ENCODE measurements at places on chromosomes 3 and 15. TPM values are rescaled to one million over a fixed set of nuclear protein-coding genes. Genes with fewer than 3 reads are reported as not detected.
A peak's percentile ranks its signal among the peaks of the same experiment; 100 is the strongest.

- DNase-seq = no peak
Measured at GRCh38 chr3:46946416-46946815, 30.1 kb downstream of the CCDC12 start.

GRCh38 chr15:25268166-25268565, 170.7 kb downstream of the UBE3A start:
- DNase-seq = no peak

- DNase-seq = no peak
Measured at GRCh38 chr3:31075471-31075870, 181.0 kb upstream of the GADL1 start.

GRCh38 chr3:97885931-97886824, 64.4 kb downstream of the CRYBG3 start:
- no peak for DNase-seq

GRCh38 chr3:98991393-98991792, 89.9 kb upstream of the DCBLD2 start:
- no peak for DNase-seq

DNA sequence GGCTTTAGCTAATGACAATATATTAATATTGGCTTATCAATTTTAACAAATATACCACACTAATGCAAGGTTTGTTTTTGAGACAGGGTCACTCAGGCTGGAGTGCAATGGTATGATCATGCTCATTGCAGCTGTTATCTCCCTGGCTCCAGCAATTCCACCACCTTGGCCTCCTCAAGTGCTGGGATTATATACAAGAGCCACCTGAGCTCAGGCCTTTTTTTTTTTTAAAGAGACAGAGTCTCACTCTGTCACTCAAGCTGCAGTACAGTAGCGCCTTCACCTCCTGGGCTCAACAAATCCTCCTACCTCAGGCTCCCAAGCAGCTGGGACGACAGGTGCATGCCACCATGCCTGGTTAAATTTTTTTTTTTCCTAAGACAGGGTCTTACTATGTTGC, 11.7 kb downstream of the DLG1 start:
- DNase-seq = no peak

DNA sequence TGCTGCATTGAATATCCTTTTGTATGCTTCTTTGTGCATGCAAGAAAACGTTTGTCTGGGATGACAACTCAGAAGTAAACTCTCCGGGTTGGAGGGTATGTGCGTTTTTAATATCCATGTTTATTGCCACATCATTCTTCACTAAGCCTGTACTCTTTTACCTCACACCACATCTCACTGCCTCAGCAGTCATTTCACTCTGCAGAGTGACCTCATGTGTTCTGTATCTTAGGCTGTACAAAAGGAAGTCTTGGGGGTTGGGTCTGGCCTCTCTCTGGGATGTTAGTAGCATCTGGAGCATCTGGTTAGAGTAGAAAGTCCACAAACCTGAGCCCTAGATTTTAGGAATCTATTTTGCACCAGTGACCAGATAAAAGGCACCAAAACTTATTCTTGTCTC, 16.1 kb downstream of the CACNA1D start:
- no peak for DNase-seq

- DNase-seq = no peak
Measured at GRCh38 chr3:49840388-49840787, 16.0 kb downstream of the TRAIP start.

DNA sequence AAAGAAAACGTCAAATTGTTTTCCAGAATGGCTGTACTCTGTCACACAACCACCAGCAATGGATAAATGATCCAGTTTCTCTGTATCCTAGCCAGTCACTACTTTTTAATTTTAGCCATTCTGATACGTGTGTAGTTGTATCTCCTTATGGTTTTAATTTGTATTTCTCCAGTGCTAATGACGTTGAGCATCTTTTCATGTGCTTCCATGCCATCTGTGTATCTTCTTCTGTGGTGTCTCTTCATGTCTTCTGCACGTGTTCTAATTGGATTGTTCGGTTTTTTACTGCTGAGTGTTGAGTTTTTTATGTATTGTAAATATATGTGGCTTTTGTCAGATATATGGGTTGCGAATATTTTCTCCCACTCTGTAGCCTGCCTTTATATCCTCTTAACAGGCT, 81.9 kb downstream of the SUMF1 start:
- no peak for DNase-seq

DNA sequence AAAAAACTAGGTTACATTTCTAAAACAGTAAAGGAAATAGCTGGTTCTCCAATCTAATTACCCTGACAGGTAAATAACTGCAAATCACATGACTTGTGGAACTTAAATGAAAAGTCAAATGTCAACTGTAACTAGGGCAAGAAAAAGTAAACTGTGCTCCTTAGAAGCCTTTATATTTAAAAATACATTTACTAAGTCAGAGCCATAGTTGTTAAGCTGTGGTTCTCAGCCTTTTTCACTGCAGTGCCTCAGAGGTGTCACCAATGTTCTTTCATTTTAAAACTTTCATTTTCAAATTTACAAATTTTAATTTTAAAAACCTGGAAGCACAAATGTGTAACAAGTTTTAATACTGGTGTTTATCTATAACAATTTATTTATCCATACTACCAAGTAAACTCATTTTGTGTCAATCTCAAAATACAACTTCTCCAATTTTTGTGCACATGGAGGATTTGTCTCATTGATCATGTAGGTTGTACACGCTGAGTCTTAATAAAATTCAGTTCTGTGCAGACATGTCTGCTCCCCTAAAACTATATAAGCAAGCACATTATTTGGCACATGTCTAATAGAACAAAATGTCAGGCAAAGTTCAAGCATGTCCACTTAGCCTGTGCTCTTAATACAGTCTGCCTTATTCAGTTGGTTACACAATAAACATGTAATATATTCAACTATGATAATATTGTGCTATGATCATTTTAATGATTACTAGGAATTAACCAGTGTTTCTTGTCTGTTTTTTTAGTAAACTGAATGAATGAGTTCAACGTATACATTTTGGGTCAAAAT, 70.4 kb downstream of the DLG1 start:
- no peak for DNase-seq

DNA sequence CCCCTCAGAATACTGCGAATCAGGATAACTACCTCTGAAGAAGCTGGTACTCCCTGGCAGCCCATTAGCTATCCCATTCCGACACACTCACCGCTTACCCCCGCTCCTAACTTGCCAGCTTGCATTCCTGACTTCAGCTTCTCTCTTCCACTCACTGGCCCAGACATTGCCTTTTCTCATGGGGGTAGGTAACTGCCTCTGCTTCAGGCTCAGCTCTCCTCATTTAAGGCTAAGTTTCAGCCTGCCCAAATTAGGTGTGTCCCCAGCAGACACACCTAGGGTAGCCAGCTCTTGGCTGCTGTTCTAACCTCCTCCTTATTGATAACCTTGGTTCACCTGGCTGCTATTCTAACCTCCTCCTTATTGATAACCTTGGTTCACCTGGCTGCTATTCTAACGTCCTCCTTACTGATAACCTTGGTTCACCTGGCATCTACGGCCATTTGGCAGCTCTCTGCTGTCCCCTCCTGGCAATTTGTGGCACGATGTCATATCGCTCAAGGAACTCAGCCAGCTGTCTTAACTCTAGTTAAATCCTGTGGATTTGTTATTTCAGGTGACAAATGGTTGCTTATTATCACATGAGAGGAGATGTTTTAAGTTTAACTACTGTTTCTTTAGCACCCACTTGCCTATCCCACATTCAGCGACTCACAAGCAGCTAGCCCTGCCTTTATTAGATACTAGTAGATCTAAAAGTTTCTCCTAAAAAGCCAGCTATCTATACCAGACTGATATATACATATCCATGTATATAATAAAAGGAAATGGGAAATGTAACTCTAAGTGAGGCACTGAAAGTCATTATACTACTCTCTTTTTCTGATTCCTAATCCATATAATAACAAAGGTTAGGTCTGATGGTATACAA, 106.5 kb upstream of the ACP3 start:
- DNase-seq = peak; percentile 48

DNA sequence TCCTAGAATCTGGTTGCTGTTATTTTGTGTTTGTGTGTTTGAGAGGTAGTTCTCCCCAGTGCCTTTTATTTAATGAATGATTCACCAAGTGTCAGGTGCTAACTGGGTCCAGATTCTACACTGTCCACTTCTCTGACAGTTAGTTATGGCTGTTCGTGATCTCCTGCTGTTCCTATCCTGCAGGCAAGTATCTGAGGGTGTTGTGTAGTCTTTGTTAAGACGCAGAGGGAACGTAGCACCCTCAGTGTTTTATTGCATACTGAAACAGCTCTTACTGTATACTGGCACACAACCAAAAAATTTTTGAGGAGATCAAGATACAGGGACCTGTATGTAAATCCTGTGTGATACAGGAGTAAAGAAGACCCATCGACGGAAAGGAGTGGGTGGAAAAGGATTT, 1271.3 kb downstream of the ROBO1 start:
- DNase-seq = no peak

DNA sequence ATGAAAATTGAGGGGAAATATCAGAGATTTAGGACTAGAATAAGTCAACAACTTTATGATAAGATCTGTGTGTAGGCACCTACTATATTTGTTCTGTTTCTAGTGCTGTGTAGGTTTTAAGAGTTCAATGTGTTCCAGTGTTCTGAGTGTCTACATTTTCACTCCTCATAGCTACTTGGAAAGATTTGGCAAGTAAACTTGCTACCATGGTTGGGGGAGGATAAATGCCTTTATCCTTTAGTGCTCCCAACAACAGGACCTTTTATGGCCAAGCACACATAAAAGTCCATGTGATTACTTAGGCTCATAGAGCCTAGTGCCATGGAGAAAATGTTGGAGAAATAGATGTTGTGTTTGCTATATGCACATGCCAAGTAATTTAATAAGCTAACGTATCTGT, 64.0 kb downstream of the LYSMD4 start:
- DNase-seq = no peak

GRCh38 chr3:138461246-138461645, 26.8 kb downstream of the ESYT3 start:
- no peak for DNase-seq

- DNase-seq = no peak
Measured at GRCh38 chr3:41985018-41985417, 23.1 kb upstream of the ULK4 start.

GRCh38 chr3:28935146-28935545, 345.7 kb upstream of the RBMS3 start:
- DNase-seq = no peak

GRCh38 chr3:76715426-76715825, 324.5 kb upstream of the ROBO2 start:
- no peak for DNase-seq

GRCh38 chr3:127158614-127159229, 34.2 kb upstream of the PRR23E start:
- DNase-seq = peak; percentile 19

DNA sequence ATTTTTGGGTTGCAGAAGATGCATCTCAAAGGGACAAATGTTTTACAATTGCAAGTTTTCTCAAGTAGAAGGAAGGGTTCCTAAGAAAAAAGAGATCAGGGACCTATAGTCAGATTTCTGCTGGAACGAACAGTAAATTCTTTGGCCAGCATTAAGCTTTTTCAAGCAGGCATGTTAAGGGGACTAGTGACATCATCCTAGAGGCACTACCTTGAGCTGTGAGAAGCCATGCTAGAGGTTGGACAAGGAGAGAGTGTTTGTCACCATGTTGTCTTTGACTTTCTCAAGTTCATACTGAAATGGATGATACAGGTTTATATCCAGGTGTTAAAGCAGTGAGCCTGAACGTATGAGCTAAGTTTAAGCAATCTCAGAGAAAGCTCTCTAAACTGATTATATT, 85.2 kb upstream of the WDR72 start:
- DNase-seq = no peak

DNA sequence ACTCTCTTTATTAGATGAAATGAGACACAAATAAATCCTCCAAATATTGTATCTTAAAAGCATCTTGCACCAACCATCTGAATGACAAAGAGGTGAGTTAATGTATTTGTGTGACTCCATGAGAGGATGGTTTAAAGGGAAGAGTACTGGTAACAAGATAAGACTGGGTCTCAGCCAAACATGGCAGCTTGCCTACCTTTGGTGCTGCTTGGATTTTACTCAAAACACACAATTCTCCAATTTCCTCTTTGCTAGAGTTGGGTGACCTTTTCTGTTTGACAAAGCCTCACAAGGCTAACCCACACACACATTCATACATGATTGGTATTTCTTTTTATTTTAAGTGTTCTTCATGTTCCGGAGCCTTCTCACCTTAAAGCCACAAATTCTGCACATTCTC, 506.4 kb downstream of the FGF12 start:
- no peak for DNase-seq

GRCh38 chr3:115165266-115165665, 18.2 kb upstream of the ZBTB20 start:
- DNase-seq = no peak

DNA sequence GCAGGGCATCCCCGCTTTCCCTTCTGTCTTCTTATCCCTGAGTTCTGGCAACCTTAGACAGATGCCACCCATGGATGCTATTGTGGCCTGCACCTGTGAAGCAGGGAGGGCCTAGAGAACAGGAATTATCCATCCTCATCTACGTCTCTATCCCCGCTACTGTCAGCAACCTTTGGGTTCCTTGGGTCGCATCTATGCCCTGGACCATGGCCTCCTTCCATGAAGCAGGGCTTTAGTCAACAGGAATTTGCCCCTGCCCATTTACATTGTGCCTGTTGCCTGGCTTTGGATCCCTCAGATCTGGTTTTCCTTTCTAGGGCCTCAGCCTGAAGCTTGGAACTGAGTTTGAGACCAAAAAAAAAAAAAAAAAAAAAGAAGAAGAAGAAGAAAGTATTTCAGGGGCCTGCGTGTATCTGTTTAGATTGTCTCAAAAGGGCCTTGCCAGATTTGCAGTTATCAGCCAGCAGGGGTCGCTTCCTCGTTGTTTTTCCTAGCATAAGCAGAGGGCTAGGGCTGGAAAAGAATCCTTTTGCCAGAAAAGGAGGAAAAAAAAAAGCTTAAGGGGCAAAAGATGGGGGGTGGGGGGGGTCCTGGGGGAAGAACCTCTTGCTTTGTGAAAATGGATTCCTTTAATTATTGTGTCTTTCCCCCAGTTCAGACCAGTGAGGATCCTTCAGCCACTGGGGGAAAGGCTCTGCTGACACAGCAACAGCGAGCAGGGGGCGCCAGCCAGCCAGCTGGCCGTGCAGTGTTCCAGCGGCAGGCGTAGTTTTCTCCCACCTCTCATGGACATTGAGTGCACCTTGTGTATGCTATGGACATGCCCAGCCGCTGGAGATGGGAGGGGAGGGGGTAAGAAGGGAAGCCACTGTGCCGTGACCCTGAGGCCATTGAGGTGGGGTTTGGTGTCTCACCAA, 65.7 kb upstream of the ALDH1L1 start:
- peak; percentile 45 for DNase-seq

GRCh38 chr3:122697952-122698620, 17.4 kb downstream of the PARP14 start:
- no peak for DNase-seq

- DNase-seq = no peak
Measured at GRCh38 chr15:99495430-99496301, 70.1 kb upstream of the MEF2A start.

The CFAP100 gene
- total RNA-seq = 57.9 TPM

The TGM5 gene
- total RNA-seq = not detected

The EEF1AKMT4 gene
- 1.8 TPM for total RNA-seq

The FGD5 gene
- total RNA-seq = 26.8 TPM

The SCAANT1 gene
- not detected for total RNA-seq

The TRH gene
- total RNA-seq = 0.15 TPM

The TLR9 gene
- not detected for total RNA-seq

The APEH gene
- 89.4 TPM for total RNA-seq

The GOLGA8H gene
- 1.00 TPM for total RNA-seq

The SNX22 gene
- 19.3 TPM for total RNA-seq

The ADAMTSL3 gene
- 12.4 TPM for total RNA-seq

The ALDH1L1 gene
- 3.2 TPM for total RNA-seq

The LHFPL4 gene
- total RNA-seq = not detected

The MYRIP gene
- 4.3 TPM for total RNA-seq

The SNRK gene
- 68.5 TPM for total RNA-seq

The SEC22A gene
- total RNA-seq = 10.7 TPM

The KLF15 gene
- total RNA-seq = 40.4 TPM
